ENCODE measurements at places on chromosomes 4 and X. TPM values are rescaled to one million over a fixed set of nuclear protein-coding genes. Genes with fewer than 3 reads are reported as not detected.

DNA sequence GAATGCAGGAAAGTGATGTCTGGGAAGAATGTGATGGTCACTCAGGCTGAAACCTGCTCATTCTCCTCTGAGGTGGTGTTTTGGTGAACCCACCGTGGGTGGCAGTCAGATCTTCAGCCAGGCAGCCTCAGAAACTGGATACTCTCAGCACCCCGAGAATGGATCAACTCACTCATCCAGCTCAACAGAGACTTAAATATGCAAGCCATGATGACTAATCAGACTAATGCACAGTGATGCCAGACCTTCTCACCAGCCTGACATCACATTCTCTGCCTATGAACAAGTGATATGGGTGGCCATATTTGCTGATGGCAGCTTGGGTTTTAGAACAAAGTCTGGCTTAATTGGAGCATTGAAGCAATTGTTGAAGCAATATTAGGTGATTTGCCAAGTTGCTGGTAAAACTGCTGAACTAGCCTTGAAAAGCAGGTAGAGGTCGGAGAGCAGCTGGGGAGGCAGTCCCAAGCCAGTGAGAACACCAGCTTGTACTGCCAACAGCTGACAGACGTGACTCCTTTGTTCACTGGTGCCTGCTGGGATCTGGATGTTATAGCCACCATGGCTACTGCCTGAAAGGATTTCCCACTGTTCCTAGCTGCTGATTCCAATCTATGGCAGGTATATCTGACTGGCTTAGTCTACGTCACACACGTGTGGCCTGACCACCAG, 608.1 kb downstream of the MID1IP1 start:
- DNase-seq = no peak

GRCh38 chrX:135396566-135396965, 25.2 kb upstream of the SMIM10L2A start:
- DNase-seq = no peak

- DNase-seq = peak; percentile 36
These were observed 209.1 kb upstream of the FAM47A start for GRCh38 chrX:34341258-34341657.

DNA sequence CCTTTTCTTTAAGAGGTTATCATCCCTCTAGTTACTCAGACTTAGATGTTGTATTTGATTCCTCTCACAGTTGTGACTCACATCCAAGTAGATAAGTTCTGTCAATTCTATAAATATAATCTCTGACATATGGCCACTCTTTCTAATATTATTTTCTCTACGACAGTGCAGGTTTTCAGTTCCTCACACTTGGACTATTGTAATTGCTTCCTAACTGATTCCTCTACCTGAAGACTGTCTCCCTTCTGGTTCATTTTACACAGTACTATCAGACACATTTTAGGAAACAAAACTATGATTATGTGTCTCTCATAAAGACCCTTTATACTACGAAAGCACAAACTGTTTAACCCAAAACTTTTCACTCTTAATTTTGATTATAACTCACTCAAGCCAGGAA, 31.3 kb upstream of the GNRHR start:
- DNase-seq = no peak

GRCh38 chrX:102934624-102935023, 2.4 kb upstream of the RAB40AL start:
- DNase-seq = peak; percentile 44

GRCh38 chr4:89575840-89576239, 261.1 kb downstream of the SNCA start:
- no peak for DNase-seq

GRCh38 chrX:52934704-52935469, 23.4 kb downstream of the FAM156A start:
- peak; percentile 89 for DNase-seq

DNA sequence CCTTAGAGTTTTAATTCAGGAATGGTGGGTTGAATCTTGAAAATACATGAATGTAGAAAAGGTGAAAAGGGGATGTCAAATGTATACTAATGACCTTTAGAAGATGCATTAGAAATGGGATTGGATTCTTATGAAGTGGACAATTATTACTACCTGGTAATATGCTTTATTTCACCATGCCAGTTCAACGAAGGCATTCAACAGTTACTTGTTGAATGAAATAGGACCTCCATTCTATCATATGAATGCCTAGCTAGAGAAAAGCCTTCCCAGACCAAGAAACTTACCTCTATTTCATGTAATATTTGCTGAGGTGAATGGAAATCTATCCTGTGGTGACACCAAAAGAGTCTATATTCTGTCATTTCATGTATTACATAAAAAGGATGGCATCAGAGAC, 34.6 kb upstream of the SFRP2 start:
- DNase-seq = no peak

DNA sequence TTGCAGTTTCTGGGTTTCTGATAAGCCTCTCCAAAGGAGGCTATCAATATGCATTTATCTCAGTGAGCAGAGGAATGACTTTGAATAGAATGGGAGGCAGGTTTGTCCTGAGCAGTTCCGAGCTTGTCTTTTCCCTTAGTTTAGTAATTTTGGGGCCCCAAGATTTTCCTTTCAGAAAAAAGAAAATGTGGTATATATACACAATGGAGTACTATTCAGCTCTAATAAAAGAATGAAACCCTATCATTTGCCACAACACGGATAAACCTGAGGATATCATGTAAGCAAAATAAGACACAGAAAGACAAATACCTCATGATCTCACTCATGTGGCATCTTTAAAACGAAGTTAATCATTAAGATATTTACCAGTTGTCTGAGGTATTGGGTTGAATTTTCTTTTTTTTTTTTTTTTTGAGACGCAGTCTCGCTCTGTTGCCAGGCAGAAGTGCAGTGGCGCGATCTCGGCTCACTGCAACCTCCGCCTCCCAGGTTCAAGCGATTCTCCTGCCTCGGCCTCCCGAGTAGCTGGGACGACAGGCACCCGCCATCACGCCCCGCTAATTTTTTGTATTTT, 540 bp downstream of the ZNF721 start:
- no peak for DNase-seq

DNA sequence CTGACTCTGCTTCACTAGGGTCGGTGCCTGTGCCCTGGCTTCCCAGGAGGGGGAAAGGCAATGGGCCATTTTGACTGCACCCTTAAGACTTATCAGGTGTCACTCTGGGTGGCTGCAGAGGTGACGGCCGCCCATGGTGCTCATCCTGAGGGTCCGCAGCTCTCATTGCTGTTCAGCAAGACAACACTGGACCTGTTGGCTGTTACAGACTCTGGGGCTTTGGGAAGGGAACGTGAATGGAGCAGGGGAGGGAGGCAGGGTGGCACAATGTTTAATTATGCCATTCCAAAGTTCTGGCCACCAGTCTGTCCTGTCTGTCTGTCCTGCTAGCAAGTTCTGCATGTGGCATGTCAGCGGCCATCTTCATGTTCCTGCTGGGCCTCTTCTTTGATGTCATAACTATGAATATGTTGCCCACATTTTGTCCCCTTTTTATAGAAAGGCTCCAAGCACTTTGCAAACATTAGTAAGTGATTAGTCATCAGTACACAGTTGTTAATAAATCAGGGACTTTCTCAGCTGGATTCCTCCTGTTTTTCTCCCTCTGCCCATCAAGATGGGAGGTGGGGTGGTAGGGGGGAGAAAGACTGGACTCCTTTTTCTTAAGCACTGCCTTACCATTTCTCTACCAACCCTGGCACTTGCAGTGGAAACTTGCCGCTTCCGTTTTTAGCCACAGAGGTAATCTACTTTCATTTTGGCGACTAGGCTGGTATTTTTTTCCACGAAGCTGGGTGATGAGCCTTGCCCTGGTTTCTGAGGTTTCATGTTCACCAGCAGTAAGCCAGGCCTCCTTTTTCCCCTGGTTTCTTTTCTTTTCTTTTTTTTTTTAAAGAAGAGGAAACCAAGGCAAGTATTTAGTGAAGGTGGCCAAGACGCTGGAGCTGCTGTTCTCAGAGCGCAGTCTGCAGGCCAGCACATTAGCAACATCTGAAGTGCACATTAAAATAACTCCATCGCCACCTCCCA, 88.6 kb upstream of the TRIM2 start:
- DNase-seq = no peak

DNA sequence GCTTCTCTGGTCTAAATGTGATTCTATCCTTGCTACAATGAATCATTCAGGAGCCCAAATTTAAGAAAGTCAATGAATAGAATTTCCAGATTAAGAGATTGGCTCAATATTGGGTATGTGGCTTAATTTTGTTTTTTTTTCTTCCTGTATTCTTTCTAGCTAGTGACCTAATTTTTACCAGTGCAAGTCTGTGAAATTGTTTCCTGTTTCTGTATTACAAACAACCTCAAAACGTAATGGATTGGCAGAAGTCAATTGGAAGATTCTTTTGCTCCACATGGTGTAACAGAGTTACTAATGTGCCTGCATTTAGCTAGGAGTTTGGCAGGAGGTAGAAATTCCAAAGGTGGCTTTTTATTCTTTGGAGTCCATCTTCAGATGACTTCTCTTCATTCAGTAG, 17.6 kb downstream of the DYNLT3 start:
- no peak for DNase-seq

DNA sequence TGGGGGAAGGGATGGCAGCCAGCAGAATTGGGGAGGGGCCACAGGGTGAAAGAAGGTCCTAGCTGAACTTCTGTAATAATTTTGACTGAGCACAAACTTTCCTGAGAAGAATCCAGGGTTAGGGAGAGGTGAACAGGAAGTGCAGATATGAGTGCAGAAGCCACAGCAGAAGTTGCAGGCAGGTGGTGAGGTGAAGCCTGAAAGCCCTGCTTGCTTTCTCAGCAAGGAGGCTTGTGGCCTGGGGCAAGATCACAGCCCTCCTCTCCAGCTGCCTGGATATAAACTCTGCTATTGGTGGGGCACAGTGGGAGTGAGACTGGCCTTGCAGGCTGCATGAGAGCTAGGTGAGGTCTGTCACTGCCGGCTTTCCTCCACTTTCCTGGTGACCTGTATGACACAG, 44.1 kb upstream of the UPRT start:
- no peak for DNase-seq

GRCh38 chr4:151468715-151469696, 60.0 kb downstream of the FHIP1A start:
- DNase-seq = no peak

Gene MAGEC3
- total RNA-seq = not detected

Gene KLHL4
- total RNA-seq = 32.6 TPM

Gene UCP1
- not detected for total RNA-seq

Gene RBPJ
- 50.3 TPM for total RNA-seq

Data from cardiac muscle cell (in vitro differentiated cells and primary cell).